ENCODE measurements at places on chromosomes 3 and 15.

DNA sequence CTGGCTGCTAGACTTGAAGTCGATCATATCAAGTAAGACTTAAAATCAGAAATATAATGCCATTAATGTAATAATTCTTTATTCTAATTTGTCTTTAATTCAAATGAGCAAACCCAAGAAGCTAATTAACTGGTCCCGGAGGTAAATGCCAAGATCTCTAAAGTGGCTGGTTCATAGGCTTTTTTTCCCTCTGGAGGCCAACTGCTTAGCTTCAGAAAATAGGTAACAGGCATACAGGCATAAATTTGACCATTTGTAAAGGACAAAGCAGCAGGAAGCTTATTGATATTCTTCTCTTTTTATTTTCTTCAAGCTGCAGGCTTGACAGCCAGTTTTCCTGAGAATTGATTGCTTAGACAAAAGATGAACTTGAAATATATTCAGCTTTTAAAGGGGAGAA lies 158.6 kb upstream of the RAP2B start:
- no peak for DNase-seq

DNA sequence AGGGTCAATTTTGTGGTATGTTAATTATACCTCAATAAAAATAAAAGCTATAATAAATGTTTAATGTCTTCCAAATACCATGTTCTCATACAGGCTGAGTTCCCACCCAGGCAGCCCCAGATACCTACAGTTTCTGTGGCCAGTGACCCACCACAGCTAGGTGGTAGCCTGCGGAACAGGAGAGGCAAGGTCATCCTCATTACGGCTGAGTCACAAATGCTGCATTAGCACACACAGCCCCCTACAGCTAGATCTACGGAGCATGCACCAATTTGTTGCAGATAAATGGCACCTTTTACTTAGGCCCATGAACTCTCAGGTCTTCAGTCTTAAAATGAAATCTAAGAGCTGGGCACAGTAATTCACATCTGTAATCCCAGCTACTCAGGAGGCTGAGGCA lies 5.1 kb downstream of the SPATA12 start:
- DNase-seq: no peak

DNA sequence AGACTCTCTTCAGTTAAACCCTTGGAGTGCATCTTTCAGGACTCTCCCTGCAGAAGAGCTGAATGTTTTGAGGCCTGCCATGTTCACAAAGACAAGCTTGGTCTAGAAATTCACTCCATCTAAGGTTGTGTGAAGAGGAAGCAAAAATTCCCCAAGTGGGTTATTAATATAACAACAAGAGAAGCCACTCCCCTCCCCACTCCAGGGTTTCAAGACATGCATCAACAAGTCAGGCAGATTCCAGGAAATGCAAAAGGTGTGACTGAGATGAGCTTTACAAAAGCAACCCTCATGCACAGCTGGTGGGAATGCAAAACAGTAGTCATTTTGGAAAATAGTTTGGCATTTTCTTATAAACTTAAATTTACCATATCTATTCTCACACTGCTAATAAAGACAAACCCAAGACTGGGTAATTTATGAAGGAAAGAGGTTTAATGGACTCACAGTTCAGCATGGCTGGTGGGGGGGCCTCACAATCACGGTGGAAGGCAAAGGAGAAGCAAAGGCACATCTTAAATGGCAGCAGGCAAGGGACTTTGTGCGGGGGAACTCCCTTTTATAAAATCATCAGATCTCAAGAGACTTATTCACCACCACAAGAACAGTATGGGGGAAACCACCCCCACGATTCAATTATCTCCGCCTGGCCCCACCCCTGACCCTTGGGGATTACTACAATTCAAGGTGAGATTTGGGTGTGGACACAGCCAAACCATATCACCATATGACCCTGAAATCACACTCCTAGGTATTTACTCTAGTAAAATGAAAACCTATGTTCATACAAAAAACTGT lies 31.3 kb downstream of the TARS3 start:
- DNase-seq: no peak

- no peak for DNase-seq
These were observed 14.9 kb downstream of the AMOTL2 start for GRCh38 chr3:134359121-134360010.

DNA sequence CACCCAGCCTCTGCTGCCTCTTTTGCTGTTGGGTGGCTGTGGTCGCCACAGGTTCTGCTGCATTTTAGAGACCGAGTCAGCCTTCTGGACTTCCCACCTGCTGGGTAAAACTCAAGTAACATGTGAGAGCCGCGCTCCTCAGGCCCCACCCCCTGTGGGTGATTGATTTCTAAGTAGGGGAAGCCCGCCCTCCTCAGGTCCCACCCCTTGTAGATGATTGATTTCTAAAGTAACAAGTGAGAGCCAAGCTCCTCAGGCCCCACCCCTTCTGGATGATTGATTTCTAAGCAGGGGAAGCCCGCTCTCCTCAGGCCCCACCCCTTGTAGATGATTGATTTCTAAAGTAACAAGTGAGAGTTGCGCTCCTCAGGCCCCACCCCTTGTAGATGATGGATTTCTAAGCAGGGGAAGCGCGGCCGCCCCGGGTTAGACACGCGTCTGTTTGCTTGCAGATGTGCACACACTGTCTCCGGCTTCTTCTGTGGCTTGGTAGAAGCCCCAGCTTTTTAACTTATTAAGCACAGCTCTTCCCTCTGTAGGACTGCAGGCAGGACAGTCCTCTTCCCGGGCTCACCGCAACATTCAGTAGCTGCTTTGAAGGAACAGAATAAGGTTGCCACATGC lies 83.4 kb downstream of the FAM43A start:
- peak; percentile 97 for DNase-seq

- DNase-seq: no peak
These were observed 175.9 kb downstream of the CNTN4 start for GRCh38 chr3:2274526-2274925.

- DNase-seq: no peak
These were observed 76.3 kb downstream of the SLC9A9 start for GRCh38 chr3:143771939-143772338.

GRCh38 chr3:14377838-14378169 lies 24.6 kb upstream of the SLC6A6 start:
- DNase-seq: no peak

GRCh38 chr15:52730173-52730572 lies 51.0 kb upstream of the ATOSA start:
- DNase-seq: no peak

DNA sequence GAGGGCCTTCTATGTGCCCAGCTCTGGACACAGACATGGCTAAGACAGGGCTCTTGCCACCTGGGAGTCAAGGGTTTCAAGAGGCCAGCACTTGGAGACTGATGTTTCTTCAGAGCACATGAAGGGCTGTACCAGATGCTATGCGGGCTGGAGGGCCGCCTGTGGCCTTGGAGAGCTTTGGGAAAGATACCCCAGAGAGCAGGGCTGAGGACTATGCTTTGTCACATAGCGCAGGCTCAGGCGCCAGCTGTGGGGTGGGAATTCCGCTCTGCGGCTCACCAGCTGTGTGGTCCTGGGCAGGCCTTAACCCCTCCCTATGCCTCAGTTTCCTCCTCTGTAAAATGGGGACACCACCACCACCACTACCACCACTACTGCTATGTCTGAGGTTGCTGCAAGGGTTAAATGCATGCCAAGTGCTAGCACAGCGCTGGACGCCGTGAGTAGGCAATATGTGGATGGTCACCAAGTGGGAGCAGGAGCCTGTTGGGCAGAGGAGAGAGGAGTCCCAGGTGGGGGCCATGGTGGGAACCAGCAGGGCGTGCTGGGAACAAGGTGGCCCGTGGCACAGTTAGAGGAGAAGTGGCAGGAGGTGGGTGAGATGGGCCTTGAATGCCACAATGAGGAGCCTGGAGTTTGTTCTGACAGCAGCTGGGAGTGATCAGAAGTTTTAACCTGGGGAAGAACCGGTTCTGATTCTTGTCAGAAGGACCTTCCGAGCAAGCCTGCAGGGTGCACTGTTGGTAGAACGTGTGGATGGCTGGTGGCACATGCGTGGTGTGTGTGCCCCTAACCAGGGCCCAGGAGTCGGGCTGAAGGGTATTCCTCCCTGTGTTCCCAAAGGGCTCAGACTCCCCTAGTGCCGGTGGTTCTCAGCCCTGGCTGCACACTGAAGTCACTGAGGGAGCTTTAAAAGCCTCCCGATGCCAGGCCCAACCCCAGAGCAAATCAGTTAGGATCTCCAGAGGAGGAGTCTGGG lies 41.7 kb downstream of the FEM1B start:
- no peak for DNase-seq

- DNase-seq: no peak
These were observed 99.7 kb downstream of the CEMIP start for GRCh38 chr15:80878867-80879250.

DNA sequence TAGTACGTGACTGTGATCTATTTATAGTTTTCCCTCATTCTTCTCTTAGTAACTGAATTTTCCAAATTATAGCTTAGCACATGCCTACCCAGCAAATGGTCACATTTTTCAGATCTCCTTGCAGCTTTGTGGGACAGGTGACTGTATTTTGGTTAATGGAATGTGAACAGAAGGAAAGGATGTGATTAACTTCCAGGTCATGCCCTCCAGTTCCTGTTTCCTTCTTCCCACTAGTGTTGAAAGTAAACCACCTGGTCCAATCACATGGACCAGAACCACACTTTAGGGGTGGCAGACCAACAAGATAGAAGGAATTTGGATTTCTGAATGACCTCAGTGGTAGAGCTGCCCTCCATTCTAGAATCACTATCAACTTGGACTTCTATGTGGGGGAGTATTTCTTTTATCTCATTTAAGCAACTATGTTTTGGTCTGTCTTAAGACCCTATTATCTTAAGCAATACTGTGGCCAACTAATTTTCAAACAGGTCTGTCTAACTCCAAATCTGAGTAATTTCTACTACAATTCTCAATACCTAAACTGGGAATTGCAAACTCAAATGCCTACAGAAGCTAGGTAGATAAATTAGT lies 76.0 kb upstream of the TSC22D2 start:
- no peak for DNase-seq

GRCh38 chr3:128011140-128011539 lies 41.1 kb upstream of the SEC61A1 start:
- DNase-seq: peak; percentile 58

DNA sequence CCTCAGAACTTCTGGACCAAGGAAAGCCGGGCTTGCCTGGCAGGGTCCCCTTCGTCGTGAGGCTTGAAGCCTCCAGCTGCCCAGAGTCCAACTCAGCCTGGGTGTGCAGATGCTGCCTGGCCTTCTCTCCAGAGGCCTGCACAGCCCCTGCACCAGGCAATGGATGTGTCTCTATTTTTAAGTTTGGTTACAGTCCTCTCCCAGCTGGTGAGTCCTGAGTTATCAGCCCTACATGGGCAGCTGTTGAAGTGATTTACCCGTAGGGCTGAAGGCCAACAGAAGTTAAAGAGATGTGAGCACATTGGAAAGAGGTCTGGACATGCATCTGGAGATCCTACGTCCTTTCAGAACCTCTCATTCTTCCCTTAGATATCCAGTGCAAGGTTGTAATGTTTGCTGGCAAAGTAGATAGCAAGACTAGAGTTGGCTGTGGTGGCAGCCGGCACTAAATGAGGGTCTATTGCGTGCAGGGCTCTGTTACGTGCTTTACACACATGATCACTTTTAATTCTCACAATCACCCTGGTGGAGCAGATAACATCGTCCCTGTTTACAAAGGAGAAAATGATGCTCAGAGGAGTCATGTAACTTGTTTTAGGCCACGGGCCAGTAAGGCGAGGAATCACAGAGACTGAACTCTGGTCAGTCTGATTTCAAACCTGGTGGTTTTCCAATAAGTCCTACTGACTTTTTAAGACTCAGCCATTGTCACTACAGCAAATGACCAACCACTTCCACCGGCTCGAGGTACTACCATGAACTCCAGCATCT lies 9.9 kb downstream of the FYCO1 start:
- no peak for DNase-seq

GRCh38 chr3:134346744-134347143 lies 27.5 kb downstream of the AMOTL2 start:
- no peak for DNase-seq

DNA sequence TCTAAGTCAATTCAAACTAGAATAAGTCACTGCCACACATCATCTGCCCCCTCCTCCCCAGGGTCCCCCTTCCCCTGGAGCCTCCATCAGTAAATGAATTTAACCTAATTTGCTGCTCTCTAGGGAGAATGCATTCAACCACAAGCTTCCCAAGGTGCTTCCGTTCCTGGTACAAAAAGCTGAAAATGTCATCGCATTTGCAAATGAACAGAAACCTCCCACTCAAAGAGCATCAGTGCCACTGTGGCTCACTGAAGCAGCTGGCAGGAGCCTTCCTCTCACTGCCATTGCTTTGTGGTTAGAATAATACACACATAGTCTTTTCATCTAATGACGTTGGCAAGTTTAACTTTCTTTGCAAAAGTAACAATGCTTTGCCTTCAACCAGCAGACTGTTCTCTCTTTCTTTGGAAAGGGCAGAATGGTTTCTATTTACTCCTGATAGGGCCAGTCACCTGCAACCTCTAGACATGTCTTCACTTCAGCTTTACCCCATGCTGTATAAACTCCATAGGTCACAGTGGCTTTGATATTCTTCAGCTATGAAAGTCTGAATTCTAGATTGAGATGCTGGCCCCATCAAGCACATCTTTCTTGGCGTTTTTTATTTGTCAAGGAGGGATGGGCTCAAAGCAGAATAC lies 238.1 kb downstream of the CPNE4 start:
- DNase-seq: no peak

DNA sequence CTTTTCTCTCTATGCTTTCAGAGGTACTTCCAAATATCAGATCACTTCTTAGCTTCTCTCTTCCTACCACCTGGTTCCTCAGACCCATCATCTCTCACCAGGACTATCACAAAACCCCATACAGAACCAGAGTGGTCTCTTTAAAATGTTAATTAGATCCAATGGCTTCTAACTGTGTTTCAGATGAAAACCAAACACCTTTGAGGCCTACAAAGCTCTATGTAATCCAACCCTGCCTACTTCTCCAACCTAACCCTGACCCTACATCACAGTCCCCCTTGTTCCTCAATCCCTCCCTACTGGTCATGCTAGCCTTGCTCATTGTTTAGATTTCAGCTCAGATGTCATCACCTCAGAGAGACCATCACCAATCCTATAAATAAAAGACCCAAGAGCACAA lies 34.8 kb downstream of the SUMF1 start:
- DNase-seq: no peak

DNA sequence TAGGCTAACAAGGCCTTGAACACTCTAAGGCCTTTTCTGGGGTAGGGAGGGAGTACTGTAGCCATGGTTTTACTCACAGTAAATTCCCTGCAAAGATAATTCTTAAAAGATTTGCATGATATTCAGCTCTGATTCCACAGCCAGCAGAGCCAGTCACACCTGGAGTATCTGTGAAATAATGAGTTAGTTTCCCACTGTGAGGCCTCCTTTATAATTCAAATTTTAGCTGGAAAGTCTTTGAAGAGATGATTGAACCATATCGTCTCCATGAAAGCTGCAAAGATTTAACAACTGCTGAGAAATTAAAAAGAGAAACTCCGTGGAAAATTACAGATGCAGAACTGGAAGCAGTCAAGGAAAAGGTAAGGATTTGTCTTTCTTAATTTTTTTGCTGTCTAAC lies 32.3 kb upstream of the DUT start:
- no peak for DNase-seq

- no peak for DNase-seq
These were observed 494 bp upstream of the NISCH start for GRCh38 chr3:52454938-52455282.
